GM04504 (cell line): ENCODE measurements at places on chromosomes 3 and 15.

- no peak for DNase-seq
These were observed 62.4 kb downstream of the MBNL1 start for GRCh38 chr3:152331018-152331541.

GRCh38 chr3:125194061-125194848, 18.3 kb downstream of the SLC12A8 start:
- no peak for DNase-seq

DNA sequence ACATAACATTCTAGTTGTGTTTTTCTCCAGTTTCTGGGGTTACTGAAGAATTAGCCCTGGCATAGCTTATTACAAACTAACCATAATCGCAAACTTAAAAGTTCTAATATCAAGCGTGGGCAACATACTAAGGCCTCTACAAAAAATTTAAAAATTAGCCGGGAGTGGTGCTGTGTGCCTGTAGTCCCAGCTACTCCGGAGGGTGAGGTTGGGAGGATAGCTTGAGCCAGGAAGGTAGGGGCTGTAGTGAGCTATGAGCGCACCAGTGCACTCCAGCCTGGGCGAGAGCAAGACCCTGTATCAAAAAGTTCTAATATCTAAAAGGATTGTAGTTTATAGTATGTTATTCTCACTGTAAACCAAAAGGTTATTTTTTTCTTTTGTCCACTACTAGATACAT, 1.1 kb downstream of the OIP5 start:
- DNase-seq = no peak

DNA sequence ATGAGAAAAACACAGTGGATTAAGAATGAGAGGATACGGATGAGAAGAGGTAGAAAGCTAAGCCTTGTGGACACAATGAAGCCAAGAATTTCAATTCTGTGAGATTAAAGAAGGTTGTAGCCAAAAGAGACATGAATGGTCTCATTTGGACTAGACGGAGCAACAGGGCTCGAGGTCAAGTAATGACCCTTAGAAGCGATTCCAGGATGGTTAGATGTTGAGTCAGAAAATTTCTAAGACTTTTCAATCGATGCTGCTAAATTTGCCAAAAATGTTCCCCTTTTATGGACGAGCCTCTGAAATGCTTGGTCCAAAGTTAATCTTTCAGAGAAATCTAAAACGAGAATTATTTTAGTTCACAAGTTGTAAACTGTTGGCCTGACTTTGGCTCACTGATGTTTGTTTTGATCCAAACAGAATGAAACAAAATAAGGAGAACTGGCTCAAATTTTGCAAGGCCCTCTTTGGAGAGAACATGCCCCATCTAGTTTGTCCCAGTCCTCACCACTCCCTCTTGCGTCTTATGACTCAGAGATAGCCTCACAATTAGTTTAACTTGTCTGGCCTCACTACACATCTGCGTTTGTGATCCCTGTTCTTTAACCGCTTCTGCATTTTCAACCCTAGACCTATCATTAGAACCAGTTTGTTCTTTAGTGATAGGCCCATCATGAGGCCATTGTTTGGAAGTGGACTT, 235.5 kb downstream of the PDZRN3 start:
- DNase-seq = no peak

GRCh38 chr3:57981483-57982087, 26.6 kb upstream of the FLNB start:
- DNase-seq = no peak

DNA sequence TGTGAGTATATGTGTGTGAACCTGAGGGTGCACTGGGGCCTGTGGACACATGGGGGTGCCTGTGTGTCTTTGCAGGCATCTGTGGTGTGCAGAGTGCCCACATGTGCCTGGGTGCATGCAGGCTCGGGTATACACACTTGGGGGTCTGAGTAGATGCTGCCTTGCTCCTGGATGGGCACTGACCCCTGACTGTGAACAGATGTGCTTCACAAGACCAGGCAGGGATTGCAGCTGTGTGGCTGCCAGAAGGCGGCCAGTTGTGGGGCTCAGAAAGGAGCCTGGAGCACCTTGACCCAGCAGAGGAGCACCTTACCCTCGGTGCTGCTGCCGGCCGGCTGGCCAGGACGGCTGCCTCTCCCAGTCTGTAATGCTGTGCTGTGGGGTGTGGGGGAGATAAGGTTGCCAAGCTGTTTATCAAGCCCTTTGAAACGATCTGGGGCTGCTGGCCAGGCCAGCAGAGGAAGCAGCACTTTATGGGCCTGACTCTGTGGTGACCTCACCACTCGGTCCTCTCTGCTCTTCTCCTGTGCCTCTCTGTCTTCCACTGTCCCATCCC, 55.5 kb upstream of the MRPS22 start:
- DNase-seq = no peak

- DNase-seq = peak; percentile 46
These were observed 587 bp downstream of the PIGX start for GRCh38 chr3:196712514-196713413.

- DNase-seq = no peak
These were observed 1.3 kb upstream of the UNC13C start for GRCh38 chr15:53976844-53977392.

DNA sequence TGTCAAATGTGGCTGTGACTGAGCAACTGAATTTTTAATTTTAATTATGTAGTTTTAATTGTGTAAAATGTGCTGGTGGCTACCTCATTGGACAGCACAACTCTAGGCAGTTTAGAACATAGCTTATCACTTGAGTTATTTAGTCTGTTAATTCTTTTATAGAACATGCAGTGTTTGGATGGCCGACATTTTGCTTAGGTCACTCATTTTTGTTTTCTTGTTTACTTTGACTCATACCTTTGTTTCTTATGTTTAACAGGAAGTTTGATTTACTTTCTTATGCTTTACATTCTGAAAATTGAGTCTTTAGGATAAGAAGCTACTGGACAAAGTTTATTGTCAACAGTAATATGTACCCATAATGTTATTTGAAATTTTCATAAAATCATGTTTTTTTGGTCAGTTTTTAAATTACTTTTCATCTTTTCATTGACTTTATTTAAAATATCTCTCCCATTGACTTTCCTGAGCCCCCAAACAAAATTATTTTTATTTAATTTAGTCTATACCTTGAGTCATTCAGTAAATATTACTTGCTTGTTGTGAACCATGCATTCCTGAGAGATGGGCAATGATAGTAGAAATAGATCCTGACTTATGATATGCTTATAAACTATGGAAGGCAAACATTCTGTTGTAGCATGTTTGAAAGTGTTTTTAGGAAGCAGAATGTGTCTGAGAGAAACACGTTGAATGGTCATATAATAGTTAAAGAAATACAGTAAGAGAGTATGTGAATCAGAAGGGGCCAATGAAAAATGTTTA, 60.6 kb downstream of the TCF12 start:
- no peak for DNase-seq

GRCh38 chr3:102295756-102296155, 139.1 kb upstream of the ZPLD1 start:
- no peak for DNase-seq

DNA sequence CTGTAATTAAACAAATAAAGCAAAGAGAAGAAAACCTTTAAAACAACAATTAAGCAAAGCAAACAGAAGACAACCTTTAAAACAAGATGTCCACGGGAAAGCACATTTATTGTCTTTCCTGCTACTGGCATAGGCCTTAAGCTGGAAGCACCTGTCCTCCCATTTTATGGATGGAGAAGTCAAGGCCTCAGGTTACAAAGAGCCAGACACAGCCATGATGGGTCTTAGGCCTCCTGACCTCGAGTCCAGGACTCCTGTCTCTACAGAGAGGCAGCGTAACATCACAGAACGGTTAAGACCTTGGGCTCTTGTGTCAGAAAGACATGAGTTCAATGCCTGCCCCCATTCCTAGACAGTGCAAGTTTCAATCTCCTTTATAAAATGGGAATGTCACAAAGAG, 54.7 kb upstream of the INSYN1 start:
- DNase-seq = no peak

- DNase-seq = peak; percentile 54
These were observed 7.1 kb downstream of the THBS1 start for GRCh38 chr15:39587731-39588530.

DNA sequence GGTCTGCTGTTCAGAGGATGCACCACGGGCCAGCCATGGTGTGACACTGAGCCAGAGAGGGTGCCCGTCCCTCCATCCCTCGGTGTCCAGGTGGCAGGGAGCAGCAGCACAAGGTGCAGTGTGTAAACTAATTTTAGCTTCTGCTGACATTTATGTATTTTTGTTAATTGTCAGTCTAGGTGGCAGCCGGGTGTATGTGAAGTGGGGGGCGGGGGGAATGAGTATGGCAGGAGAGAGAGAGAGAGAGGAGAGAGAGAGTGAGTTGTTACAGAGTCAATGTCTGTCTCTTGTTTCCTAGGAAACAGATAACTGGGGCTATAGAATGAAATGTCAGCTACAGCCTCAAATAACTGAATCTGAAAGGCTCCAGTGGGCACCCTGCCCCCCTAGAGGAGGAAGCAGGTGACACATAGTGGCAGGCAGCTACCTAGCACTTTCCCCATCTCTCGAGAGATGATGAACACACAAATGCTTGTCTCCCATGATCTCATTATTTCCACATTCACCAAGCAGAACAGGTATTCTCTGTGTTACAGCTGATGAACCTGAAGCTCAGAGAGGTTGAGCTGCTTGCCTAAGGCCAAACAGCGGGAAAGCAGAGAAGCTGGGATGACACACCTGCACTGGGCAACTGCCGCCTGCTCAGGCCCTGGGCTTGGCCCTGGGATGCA, 24.7 kb downstream of the RASGRF1 start:
- DNase-seq = no peak

- DNase-seq = no peak
These were observed 3.5 kb downstream of the SPINT1 start for GRCh38 chr15:40847223-40847961.

GRCh38 chr15:62825191-62825590, 217.4 kb upstream of the TPM1 start:
- DNase-seq = no peak

DNA sequence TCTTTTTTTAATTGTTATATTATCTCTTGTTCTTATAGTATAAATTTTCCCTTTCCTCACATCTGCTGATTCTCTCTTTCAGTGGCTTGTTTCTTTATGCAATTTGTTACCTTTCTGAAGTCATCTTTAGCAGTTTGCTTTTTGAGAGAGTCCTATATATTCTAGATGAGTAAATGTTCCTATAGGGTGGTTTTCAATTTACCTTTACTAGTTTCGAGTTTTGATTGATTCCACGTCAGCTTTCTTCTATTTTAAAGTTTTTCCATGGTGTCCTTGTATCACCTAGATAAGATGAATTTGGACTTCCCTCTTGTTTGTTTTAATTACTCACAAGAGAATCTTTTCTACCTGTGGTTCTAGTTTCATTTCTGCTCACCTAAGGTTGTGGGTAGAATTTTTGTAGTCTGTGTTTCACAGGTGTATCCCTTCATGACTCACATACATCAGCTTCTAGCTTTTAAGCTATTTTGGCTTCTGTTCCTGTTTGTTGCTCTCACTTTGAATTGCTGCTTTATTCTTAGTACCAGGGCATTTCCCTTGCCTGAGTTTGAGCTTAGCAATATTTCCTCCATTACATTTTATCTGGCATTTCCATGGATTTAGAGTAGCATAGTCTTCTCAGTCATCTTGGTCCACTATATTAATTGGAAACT, 6.4 kb downstream of the TEX9 start:
- DNase-seq = no peak

- DNase-seq = no peak
These were observed 210.9 kb downstream of the ZIC1 start for GRCh38 chr3:147619921-147620560.

DNA sequence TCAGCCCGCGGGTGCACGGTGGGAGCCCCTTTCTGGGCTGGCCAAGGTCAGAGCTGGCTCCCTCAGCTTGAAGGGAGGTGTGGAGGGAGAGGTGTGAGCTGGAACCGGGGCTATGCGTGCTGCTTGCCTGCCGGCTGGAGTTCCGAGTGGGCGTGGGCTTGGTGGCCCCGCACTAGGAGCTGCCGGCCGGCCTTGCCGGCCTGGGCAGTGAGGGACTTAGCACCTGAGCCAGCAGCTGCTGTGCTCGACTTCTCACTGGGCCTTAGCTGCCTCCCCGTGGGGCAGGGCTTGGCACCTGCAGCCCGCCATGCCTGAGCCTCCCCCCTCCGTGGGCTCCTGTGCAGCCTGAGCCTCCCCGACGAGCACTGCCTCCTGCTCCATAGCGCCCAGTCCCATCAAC, 36.0 kb downstream of the TRH start:
- no peak for DNase-seq

- no peak for DNase-seq
These were observed 7.1 kb downstream of the COPS2 start for GRCh38 chr15:49148298-49148697.

GRCh38 chr3:82939491-82940097, 1178.1 kb upstream of the GBE1 start:
- DNase-seq = no peak

DNA sequence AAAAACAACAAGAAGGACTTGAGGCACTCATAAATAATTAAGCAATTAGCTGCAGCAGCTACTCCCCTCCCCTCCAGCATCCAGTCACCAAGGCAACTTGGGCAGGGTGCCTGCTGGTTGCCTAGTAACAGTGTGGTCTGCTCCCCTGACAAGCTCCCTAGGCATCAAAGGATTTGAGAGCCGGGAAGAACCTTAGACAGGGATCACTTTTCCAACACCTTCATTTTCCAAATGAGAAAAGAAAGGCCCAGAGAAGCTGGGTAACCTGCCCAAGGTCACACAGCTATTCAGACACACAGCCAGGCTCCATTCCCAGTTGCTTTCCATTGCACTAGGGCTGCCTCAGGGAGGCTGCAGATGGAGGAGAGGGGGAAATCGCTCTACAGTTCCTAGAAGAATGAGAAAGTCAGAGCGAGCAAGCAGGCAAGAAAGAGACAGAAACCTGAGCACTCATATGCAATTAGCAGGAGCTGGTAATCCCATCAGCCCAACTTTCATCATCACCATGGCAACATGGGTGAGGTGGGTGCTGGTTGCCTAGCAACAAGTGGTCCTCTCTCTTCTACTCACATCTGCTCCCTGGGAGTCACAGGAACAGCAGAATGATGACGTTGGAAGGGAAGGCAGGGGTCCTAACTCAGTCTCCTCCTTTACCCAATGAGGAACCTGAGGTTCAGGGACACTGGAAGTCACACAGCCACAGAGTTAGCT, 3.6 kb upstream of the EIF4E3 start:
- no peak for DNase-seq

DNA sequence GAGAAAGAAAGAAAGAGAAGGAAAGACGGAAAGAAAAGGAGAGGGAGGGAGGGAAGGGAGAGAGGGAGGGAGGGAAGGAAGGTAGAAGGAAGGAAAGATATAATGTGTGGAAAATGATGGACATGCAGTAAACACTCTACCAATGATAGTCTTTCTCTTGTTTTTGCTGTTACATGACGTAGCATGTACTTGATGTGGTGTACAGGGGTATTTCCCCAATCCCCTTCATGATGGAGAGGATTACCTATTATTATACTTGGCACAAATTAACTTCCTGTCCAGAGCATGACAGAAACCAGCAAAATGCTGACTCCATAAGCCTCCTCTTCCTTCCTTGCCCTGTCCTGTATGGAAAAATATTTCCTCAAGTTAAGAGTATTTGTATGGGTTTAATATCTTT, 124.4 kb downstream of the B3GALNT1 start:
- no peak for DNase-seq
